ENCODE measurements at places on chromosomes 5 and 9.

GRCh38 chr5:83632874-83633273 lies 87.8 kb downstream of the HAPLN1 start:
- peak; percentile 76 for DNase-seq

DNA sequence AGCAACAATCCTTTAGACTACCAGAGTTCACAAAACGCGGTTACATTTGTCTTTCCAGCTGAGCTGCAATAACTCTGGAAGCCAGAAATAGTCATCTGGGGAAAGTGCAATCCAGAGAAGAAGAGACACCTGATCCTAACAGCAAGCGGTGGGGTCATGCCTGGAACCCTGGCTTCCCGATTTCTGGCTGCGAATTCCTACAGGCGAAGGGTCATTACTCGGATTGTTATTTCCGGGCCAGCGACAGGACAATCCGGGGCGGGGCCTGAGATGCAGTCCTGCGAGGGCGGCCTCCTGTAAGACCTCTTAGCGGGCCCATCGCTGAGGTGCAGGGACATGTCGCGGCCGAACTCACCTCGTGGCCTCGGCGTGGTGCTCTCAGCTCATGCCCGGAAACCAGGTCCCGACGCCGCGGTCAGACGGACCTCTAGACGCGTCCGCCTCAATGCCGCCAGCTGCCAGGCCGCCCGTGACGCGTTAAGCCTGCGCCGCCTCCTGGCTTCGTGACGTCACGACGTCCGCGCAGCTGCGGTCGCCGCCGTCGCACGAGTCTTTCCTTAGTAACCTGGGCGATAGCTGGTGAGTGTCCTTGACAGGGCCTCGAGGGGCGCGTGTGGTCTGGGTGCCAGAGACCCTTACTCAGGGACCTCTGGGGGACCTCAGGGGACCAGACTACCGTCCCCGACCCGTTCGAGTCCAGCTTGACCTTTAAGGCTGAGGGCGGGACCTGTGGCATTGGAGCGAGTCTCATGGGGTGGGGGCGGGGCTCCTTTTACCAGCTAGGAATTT lies at the start of the genes MRRF and RBM18:
Gene MRRF, plus strand, starts transcription at position 523 of the 789 bp plus-strand sequence. CDS start 6,010 bp downstream, outside the sequence.
Gene RBM18, minus strand, starts transcription at position 481 of the 789 bp plus-strand sequence. CDS start 3,348 bp downstream, outside the sequence.
- DNase-seq: peak; percentile 81

- DNase-seq: no peak
Observed at GRCh38 chr5:73436535-73437100, 12.0 kb downstream of the FOXD1 start.

DNA sequence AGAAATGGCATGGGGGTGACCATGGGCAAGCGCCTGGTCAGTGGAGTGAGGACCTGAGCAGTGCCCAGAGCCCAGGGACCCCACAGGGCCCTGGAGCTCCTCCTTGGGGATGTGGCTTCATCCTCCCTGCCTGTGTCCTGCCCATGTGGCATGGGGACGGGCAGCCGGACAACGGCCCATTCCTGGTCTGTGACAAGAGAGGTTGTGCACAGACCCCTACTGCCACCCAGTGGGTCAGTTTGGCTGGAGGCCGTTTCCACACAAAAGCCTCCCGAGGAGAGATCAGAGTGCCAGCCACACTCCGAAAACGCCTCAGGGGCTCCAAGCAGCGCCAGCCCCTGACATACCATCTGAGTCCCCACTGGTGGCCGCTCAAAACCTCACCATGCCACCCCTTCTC lies 19.8 kb downstream of the SLC6A18 start:
- DNase-seq: no peak

GRCh38 chr9:2765250-2765880 lies 48.1 kb downstream of the KCNV2 start:
- DNase-seq: no peak

- DNase-seq: no peak
Observed at GRCh38 chr9:88993871-88994460, 2.7 kb downstream of the S1PR3 start.

GRCh38 chr9:123684393-123685149 lies 245.4 kb downstream of the DENND1A start:
- peak; percentile 54 for DNase-seq

- DNase-seq: no peak
Observed at GRCh38 chr9:11457825-11458790, 845.3 kb upstream of the PTPRD start.

DNA sequence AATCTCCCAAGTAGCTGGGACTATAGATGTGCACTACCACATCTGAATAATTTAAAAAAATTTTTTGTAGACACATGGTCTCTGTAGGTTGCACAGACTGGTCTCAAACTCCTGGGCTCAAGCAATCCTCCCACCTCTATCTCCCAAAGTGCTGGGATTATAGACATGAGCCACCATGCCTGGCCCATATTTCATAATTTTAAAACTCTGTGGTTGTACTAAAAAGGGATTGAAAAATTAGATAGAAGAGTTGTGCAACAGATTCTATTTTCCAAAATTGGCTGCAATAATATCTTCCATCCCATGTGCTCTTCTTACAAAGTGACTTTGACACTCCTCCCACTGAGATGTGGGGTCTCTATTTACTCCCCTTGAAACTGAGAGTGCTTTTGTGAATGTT lies 7.6 kb upstream of the UHRF2 start:
- DNase-seq: no peak

DNA sequence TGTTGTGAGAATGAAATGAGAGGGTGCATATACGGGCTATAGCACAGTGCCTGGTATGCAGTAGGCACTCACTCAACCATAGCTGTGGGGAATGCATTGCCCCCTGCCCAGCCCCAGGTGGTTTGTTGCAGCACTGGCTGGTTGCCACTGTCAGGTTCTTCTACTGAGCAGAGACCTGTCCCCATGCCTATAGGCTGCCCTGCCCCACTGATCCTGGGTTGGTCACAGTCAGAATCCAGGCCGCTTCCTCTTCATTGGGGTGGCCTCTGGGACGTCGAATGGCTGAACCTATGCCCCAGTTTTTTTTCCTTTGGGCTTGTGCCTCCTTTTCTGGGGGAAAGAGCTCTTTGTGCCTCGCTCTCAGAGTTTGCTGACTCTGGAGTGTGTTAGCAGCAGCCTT lies 74.6 kb downstream of the RGS3 start:
- no peak for DNase-seq

DNA sequence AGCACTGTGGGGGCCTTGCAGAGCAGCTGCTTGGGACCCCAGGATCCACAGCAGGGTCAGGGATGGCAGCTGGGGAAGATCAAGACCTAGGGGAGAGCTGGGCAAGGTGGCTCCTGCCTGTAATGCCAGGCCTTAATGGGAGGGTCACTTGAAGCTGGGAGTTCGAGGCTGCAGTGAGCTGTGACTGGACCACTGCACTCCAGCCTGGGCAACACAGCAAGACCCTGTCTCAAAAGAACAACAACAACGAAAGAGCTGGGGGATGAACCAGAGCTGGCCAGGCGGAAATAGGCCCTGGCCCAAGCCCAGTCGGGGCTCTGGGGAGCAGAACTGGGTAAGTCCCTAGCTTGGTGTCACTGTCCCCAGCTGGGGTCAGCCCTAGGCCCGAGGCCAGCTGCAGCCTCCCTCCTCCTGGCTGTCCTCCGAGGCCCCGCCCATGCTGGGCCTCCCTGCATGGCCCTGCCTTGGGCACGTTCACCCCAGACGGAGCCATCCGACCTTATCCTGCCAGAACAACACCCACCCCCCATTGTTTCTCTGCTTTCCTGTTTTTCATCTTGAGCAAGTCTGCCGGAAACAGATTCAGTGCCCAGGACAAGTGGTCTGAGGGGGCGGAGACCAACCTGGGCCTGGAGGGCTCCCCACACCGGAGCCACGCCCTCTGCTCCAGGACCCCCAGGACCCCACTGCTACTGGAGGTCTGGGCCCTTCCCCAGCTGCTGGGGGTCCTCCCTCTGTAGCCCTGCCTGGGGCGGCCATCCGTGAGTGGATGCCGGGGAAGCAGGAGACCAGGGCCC lies 1.9 kb downstream of the DIPK1B start:
- no peak for DNase-seq

DNA sequence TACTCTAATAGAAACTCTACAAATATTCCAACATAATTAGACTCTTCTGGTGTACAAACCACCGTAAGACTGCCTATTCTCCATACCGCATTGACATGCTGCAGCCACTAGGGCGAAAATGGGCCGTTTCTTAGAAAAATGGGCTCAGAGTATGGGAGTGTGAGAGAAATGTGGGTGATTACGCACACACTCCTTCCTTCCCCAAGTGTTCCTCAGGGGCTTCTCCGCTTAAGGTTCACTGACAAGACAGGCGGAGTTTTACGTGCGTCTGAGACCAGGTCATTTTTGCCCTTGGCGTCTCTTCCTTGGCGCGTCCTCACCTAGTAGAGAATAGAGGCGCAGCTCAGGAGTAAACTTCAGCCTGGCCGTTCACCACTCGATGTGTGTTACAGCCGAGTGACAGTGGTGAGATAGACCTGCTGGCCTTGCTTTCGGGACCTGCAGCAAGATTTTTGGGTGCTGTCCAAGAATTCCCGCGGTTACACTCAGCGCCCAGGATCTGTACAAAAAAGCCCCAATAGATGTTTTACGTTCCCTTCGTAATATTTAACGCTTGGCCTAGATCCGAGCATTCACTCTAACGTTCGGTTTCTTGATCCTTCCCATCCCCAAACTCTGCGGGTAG lies 1.8 kb upstream of the NTRK2 start:
- DNase-seq: no peak

DNA sequence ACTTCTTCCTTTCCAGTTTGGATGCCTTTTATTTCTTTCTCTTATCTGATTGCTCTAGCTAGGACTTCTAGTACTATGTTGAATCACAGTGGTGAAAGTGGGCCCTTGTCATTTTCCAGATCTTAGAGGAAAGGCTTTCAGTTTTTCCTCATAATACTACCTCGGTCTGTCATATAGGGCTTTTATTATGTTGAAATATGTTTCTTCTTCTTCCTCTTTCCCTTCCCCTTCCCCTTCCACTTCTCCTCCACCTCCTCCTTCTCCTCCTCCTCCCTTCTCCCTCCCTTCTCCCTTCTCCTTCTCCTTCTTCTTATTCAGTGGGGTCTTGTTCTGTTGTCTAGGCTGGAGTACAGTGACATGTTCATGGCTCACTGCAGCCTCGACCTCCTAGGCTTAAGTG lies 9.2 kb upstream of the TERT start:
- no peak for DNase-seq

- no peak for DNase-seq
Observed at GRCh38 chr9:9002826-9003583, 1203.4 kb upstream of the DMAC1 start.

GRCh38 chr9:134403682-134404301 lies 77.5 kb downstream of the RXRA start:
- DNase-seq: peak; percentile 91

DNA sequence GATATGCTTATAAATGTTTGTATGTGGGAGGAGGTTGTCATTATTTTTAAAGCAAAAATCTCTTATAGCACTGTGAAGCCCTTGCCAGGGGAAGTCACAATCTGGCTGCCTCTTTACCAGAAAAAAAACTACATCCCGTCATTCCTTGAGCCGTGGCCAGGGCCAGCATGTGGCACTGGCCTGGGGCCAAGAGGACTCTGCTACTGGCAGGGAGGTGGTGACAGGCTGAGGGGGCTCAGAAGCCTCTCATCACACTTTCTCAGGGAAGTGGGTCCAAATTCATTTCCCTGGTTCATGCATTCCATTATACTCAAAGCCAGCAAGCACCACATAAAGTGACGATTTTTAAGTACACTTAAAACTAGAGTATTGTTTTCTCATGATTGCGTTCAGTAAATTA lies 457.3 kb downstream of the ZNF608 start:
- DNase-seq: no peak

GRCh38 chr9:114372921-114373448 lies 14.8 kb downstream of the AKNA start:
- peak; percentile 44 for DNase-seq

GRCh38 chr5:149773291-149774095 lies 43.4 kb downstream of the PPARGC1B start:
- DNase-seq: no peak

DNA sequence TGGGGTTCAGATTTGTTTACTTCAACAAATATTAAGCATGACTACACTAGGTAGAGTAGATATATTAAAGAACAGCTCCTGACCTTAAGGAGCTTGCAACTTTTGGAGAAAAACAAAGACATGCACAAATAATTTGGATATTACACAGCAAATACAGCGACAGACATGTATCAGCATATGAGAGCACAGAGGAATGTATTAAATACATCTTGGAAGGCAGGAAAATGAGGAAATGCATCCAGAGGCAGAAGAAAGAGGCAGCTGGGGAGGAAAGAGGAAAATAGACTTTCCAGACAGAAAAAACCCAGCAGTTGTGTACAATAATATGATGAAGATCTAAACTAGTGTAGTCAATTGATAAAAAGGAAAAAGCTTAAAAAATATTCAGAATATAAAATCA lies 392.2 kb downstream of the PDE4D start:
- DNase-seq: no peak

GRCh38 chr9:131349522-131349880 lies 44.4 kb upstream of the PRRC2B start:
- no peak for DNase-seq

GRCh38 chr5:123681061-123681460 lies 169.1 kb downstream of the CSNK1G3 start:
- DNase-seq: no peak

- DNase-seq: no peak
Observed at GRCh38 chr9:110330484-110331105, 7.1 kb downstream of the TXNDC8 start.

DNA sequence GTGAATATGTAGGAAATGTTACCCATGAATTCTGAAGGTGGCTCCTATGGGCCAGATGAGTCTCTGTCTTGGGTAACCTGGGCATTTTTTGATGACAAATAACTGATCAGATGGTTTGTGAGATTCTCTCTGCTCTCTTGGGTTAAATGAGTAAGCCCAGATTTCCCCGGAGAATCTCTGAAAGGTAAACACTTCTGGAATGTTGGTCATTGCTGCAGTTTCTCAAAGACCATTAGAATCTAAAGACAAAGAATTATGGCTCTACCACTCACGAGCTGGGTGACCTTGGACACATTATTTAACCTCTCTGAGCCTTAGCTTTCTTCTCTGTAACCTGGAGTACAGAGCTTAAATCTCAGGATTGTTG lies 191.2 kb downstream of the DAB2IP start:
- peak; percentile 44 for DNase-seq

- DNase-seq: no peak
Observed at GRCh38 chr9:87742813-87743428, 17.0 kb downstream of the CTSL start.

DNA sequence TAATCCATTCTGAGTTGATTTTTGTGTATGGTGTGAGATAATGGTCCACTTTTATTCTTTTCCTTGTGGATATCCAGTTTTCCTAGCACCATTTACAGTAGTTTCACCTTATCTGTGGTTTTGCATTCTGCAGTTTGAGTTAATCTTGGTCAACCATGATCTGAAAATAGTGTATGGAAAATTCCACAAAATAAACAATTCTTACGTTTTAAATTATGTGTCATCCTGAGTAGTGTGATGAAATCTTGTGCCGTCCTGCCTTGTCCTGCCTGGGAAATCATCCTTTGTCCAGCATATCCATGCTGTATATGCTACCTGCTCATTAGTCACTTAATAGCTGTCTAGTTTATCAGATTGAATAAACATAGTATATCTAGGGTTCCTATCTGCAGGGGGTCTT lies 42.1 kb downstream of the CDC42SE2 start:
- no peak for DNase-seq

DNA sequence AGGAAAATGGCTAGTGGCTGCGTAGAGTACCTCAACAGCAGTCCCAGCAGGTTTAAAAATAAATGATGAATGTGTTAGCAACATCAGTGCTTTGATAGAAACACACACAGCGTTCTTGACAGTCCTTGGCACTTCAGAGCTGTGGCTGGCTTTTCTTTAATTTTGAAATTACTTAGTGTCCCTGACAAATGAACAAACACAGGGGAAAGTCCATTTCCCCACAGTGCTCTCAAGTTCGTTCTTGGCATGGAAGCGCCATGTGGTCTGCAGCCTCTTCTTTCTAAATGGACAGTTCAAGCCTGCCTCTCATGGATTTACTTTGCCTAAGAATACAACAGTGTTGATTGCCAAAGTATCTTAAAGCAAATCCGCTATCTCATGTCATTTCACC lies 102.2 kb downstream of the ADAMTS12 start:
- no peak for DNase-seq
